Lung (tissue), 17 donors: ENCODE measurements at places on chromosomes 16 and 17. TPM values are rescaled to one million over a fixed set of nuclear protein-coding genes. Genes with fewer than 3 reads are reported as not detected.

Gene COL1A1
- total RNA-seq = 443 TPM

Gene CHP2
- total RNA-seq = not detected

GRCh38 chr16:57386381-57386951, 14.2 kb downstream of the CX3CL1 start:
- no peak for DNase-seq

DNA sequence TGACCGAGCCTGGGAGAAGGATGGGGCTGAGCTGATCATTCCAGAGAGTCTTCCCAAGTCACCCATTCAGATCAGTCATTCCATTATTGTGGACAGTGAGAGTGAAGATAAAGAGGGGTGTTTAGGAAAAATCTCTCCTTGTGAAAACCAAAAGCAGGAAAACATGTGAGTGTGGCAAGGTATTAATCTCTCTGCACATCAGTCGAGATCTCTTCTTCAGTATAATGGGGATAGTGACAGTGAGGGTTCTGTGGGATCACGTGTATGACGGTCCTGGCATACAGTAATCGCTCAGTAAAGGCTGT, 35.4 kb downstream of the CHD9 start:
- no peak for DNase-seq

DNA sequence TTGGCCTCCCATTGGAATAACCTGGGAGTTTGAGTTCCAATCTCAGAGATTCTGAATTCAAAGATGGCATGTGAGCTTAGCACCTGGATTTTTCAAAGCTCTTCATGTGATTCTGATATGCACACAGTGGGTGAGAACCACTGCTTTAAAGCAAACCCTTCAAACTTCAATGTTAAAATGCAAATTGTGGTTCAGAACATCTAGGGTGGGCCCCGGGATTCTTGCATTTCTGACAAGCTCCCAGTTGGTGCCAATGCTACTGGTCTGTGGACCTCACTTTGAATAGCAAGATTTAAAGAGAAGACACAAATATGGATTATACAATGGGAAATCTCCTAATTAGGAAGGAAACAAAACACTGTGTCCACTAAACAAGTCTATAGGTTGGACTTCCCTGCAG, 43.8 kb upstream of the GPRC5B start:
- DNase-seq = no peak

DNA sequence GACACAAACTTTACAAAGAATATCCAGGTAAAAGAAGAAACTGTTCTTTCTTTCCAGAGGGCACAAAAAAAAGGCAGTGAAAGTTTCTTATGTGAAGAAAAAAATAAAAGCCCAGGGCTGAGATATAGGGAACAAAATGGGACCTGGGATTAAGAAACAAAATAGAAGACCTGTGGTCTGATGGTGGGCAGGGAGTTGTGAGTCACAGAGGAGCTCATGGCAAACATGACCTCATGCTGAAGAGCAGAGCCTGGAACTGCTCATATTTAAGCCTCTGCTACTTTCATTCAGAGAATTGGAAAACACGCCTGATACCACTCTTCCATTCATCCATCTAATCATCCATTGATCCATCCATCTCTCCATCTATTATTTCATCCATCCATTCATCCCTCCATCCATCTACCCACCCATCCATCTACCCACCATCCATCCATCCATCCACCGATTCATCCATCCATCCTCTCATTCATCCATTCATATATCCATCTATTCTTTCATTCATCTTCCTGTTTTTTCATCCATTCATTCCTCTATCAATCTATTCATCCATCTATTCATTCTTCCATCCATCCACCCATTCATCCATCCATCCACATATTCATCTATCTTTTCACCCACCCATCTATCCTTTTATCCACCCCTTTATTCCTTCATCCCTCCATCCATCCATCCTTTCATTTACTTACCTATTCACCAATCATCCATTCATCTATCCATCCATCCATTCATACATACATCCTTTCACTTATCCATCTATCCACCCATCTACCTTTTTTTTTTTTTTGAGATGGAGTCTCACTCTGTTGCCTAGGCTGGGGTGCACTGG, 30.0 kb downstream of the WFDC1 start:
- no peak for DNase-seq

DNA sequence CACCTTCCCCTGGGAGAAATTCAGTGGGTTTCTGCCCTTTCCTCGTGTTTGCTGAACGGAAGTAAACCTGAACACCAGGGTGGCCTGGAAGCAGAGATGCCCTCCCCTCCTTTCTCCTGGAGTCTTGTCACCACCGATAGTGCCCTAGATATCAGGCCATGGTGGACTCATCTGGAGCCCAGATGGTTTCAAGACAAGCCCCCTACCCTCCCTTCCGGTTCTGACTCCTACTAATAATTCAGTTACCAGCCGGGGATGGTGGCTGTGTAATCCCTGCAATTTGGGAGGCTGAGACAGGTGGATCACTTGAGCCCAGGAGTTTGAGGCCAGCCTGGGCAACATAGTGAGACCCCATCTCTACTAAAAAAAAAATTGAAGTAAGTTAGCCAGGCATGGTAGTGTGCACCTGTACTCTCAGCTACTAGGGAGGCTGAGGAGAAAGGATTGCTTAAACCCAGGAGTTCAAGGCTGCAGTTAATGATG, 2.4 kb downstream of the ZNF469 start:
- no peak for DNase-seq
